ENCODE measurements at places on chromosomes 1 and 21.
A peak's percentile ranks its signal among the peaks of the same experiment; 100 is the strongest.

- DNase-seq, result no peak
Measured at GRCh38 chr21:45497846-45498645, 44.2 kb downstream of the SLC19A1 start.

- DNase-seq, result no peak
Measured at GRCh38 chr1:108591466-108591865, 31.6 kb downstream of the EEIG2 start.

GRCh38 chr1:159826441-159827101 lies at the start of gene SLAMF8:
Gene SLAMF8 (plus strand): TSS chr1:159826873. CDS start chr1:159826899, 26 bp downstream.
- DNase-seq, result peak; percentile 72

- no peak for DNase-seq
Measured at GRCh38 chr1:193569096-193569982, 382.9 kb upstream of the B3GALT2 start.

DNA sequence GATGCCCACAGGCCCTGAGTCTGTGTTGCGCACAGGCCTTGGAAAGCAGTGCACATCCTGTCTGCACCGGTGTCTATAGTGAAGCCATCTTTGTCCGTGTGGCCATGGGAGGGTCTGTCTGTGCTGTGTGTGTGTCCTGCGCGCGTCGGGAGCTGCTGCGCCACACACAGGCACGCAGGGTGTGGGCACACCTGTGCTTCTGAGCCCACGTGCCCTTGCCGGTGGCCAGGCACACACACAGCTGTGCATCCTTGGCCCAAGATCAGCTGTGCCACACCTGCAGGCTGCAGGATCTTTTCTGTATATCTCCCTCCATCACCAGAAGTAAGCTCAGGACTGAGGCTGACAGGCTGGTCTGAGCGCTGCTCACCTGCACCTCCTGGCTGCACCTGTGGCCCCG lies 3.2 kb upstream of the SAMD11 start:
- no peak for DNase-seq

DNA sequence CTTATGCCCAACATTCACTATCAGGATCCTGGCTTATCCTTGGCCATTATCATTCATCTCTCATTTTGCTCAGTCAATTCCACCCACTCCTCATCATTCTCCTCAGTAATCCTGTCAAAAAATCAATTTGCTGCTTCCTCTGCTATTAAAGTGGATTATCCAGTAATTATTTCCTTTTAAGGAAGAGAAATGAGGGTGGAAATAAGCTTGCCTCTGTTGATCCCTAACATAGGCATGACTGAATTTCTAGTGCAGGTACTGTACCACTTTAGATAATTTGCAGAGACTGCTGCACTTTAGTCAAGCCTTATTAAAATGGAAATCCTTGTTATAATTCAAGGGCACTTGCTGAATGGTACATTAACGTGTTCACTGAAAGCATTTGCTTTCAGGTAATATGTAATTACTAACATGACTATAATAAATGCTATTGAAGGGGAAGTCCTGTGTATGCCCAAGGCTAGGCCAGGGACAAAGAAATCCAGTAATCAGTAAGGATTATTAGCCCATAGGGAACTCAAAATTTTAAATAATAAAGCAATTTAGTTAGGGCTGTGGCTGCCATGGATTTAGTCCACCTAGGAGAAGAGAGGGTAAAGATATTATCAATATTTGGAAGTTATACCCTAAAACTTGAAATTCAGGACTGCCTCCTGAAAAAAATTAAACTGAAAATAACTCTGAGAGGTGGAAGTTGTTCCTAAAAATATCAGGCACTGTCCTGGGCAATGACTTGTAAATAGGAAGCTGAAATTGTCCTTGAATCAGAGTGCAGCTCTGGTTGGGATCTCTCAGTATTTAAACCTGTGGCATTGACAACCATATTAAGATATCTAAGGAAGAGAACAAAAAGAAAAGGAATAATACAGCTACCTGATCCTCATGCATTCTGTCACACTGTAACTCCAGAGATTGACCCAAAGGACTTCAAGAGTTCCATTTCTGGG lies 43.4 kb downstream of the RGS2 start:
- no peak for DNase-seq

DNA sequence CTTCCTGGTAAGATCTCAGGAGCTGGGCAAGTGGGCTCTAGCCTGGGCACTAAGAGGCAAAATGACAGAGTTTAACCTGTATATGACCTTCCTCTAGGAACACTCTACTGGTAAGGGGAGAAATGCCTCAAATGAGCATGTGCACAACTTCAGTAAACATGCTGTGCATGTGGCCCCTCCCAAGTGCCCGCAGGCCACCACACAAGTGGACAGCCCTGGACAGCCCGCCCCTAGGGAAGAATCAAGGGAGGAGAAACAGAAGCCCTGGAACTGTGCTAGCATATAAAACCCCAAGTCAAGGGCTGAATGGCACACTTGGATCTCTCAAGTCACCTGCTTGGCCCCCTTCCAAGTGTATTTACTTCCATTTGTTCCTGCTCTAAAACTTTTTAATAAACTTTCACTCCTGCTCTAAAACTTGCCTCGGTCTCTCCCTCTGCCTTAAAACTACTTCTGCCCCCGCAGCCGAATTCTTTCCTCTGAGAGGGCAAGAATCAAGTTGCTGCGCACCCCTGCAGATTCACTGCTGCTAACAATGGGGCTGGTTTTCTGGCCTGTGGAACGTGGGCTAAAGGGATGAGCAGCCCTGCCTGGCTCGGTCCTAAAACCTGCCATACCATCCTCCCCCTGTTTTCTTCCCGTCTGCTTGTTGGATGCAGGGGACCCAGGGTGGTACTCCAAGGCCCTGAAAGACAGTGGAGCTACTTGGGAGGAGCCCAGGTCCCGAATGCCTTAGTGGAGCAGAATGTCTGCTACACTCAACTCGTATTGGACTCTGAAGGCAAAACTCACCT lies 93.5 kb downstream of the IER5 start:
- DNase-seq, result no peak

DNA sequence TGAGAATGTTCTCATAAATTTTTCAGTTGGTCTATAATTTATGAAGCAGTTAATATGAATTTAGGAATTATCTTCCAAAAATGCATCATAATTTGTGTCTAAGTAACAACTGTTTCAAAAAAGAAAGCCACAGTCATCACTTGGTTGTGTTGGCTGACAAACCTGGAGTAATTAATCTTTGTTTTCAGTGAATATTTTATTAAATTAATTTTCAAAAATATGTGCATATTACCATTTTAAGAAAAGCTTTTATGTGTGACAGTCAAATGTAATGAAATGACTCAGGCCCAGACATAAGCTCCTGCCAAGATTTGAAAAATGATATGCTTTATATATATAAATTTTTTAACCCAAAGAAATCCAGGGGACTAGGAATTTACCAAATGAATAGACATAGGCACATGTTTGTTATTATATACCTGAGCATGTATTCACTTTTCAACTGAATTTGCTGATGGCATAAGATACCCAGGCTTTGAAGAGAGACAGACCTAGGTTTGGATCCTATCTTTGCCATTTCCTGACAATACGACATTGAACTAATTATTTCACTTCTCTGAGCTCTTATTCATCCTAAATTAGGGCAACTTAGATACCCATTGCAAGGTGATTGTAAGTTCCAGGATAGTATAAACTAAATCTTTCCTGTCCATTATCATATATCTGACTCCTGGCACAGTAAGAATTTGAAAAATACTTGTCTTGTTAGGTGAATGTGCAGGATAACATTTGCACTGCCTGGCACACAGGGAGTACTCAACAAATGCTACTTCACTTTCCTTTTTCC lies 729.5 kb upstream of the ADGRL2 start:
- no peak for DNase-seq

DNA sequence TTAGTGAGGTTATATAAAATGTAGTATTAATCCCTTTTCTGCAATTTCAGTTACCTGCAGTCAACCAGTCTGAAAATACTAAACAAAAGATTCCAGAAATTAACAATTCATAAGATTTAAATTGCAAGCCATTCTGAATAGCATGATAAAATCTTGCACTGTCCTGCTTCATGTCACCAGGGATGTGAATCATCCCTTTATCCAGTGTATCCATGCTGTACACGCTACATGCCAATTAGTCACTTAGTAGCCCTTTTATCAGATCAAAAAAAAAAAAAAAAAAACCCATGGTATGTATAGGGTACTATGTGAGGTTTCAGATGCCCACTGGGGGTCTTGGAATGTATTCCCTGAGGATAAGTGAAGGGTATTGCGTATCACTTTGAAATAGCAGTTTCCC lies 191.3 kb upstream of the HP1BP3 start:
- DNase-seq, result no peak

GRCh38 chr1:4027492-4028138 lies 127.5 kb upstream of the C1orf174 start:
- no peak for DNase-seq

DNA sequence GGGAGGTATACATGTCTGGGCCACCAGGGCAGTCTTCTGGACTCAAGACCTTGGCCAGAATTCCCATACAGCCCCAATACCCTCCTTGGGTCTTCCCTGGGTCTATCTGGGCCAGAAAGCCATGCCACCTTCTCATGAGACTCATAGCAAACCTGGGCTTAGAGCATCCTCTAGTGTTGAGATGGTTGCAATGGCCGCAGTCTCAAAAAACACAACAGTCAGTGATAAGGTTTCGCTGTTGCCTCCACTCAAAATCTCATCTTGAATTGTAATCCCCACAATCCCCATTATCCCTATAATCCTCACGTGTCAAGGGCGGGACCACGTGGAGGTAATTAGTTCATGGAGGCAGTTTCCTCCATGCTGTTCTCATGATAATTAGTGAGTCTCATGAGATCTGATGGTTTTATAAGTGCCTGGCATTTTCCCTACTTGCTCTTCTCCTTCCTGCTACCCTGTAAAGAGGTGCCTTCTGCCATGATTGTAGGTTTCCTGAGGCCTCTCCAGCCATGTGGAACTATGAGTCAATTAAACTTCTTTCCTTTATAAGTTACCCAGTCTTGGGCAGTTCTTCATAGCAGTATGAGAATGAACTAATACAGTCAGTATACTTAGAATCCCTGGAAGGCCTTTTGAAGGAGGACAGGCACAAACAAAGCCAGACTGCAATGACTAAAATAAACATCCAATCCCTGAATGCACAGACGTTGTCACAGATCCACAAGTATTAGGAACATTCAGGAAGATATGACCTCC lies 77.0 kb downstream of the CTH start:
- peak; percentile 28 for DNase-seq

DNA sequence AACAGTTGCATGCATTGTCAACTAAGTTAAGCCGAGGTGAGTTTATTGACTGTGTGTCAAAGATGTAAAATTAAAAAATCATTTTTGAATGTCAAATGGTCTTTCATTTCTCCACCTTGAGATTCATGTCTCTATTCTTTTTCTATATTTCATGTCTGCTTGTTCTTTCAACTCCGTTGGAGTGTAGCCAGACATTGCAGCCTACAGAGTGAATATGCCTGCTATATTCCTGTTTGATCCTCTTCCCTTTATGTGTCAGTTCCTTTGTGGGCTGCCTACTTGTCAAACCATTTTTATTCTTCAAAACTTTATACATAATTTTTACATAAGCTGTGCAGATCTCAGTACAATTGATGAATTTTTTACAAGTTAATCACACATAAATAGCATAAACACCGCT lies 1325.8 kb upstream of the PRMT6 start:
- no peak for DNase-seq

DNA sequence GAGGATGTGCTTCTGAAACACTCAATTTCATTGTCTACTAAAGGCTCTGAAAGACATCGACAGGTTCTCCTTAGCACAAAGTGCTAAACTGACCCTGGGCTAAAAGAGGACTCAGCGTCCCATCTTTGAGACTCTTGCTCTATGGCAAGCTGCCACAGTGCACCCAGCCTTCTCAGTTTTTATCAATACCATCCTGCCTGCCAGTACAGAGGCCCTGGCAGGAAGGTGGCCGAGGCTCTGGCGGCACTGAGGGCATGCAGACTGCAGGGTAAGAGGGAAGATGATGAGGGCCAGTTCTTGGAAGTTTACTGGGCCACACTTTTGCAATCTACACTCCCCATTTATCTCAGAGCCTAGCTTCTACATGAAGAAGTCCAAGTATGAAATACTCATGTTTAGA lies 5.3 kb downstream of the OLFML2B start:
- DNase-seq, result no peak

GRCh38 chr21:29189353-29189752 lies 58.9 kb downstream of the MAP3K7CL start:
- no peak for DNase-seq

- no peak for DNase-seq
Measured at GRCh38 chr1:34002810-34003209, 138.9 kb downstream of the HMGB4 start.

GRCh38 chr1:155012776-155013602 lies 10.4 kb downstream of the ZBTB7B start:
- DNase-seq, result no peak

- no peak for DNase-seq
Measured at GRCh38 chr21:25836396-25836795, 101.6 kb downstream of the GABPA start.

- no peak for DNase-seq
Measured at GRCh38 chr1:182337736-182338571, 53.6 kb downstream of the GLUL start.

- DNase-seq, result no peak
Measured at GRCh38 chr1:45026446-45026845, 14.4 kb downstream of the UROD start.

- DNase-seq, result peak; percentile 61
Measured at GRCh38 chr1:161763522-161764098, 2.5 kb upstream of the ATF6 start.

GRCh38 chr21:39461419-39461818 lies 9.6 kb downstream of the SH3BGR start:
- DNase-seq, result no peak

DNA sequence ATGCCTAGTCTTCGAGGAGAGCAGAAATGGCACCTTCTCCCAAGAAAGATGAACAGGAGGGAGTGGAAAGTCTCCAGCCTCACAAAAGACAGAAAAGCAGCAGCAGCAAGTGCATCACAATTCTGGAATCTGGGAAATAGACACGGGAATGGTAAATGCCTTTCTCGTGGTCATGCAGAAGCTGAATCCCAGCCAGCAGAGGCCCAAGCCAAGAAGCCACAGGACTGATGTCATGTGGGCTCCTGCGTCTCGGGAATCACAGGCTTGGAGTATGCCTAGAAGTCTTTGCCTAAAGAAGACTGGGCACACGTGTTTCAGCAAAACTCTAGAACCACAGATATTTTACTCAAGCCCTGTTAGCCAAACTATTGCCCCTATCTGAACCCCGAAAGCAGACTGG lies 260.3 kb upstream of the PLD5 start:
- DNase-seq, result no peak

GRCh38 chr1:248805876-248806275 lies 19.8 kb downstream of the SH3BP5L start:
- DNase-seq, result no peak

- DNase-seq, result no peak
Measured at GRCh38 chr1:41954533-41954944, 35.8 kb upstream of the HIVEP3 start.

- no peak for DNase-seq
Measured at GRCh38 chr1:96095849-96096612, 625.6 kb upstream of the PTBP2 start.

DNA sequence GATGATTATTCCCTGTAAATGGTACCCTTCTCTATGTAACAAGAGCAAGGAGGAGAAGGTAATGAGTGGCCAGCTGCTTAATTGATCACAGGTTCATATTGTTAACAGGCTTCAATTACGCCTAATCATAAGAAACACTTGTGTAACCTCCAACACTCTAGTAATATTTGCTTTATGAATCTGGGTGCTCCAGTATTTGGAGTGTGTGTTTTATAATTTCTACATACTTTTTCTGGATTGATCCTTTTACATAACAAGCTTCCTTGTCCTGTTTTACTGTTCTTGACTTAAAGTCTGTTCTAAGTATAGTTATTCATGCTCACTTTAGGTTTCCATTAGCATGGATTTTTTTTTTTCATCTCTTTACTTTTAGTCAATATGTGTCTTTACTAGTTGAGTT lies 984.2 kb downstream of the AMY1C start:
- no peak for DNase-seq

- no peak for DNase-seq
Measured at GRCh38 chr1:237670302-237670701, 220.4 kb downstream of the ZP4 start.
